ENCODE measurements at places on chromosomes 5 and 9.

- no peak for DNase-seq
Observed at GRCh38 chr5:54113060-54113459, 197.3 kb downstream of the ARL15 start.

DNA sequence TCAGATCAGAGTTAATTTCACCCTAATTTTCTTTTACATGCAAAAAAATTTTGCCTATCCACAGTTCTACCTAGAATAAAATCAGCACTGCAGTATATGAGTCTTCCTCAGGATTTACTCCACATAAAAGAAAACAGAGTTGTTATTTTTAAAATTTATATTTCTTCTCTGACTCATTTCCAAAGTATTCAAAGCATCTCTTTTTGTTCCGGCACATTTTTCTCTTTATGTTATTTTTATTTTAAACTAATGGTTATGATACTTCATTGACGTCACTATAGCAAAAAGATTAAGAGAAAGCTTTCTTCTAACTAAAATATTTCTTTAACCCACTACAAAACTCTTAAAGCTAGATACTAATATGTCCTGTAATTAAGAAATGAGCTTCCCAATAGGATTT, 590.4 kb downstream of the PRELID2 start:
- DNase-seq, result no peak

DNA sequence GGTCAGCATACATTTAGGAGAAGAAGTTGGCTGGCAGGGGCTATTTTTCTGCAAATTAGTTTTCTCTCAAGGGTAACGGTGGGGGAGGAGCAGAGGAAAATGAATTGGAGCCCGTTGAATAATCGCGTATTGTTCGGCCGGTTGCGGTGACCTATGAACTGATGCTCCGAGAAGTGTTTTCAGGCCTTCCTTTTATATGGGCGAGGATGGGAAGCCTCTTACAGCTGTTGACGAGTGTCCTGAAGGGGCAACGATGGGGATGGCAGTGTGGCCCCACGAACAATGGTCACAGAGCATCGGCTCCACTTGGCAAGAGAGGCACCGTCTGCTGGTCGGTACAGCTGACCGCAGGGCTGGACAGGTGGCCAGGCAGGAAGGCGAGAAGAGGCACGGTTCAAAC, 400.7 kb downstream of the ZSWIM6 start:
- DNase-seq, result no peak

DNA sequence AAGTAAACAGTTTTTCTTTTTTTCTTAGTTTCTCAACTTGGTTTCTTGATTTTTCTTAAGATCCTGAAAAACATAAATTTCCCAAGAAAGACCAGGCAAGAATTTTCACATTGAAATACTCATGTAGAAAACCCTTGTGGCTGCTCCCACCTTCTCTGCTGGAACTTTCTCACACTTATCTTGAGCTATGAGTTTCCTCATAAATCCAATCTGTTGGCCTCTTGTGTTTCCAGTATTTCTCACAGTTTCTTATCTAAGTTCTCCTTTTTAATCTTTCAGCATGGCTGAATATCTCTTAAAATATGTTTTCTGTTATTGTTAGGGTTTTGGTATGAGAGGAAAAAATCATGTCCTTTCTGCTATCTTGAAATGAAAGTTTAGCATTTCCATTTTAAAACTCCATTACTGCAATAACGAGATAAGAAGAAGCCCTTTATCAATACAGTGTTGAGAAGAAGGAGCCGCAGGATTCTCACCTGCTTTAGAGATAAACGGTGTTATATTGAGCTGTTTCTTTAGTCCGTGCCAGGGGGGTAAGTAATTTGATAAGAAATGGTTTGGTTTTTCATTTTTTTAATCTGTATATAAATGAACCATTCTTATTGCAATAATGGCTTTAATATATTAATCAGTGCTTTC, 89.3 kb downstream of the ALDH1A1 start:
- no peak for DNase-seq

DNA sequence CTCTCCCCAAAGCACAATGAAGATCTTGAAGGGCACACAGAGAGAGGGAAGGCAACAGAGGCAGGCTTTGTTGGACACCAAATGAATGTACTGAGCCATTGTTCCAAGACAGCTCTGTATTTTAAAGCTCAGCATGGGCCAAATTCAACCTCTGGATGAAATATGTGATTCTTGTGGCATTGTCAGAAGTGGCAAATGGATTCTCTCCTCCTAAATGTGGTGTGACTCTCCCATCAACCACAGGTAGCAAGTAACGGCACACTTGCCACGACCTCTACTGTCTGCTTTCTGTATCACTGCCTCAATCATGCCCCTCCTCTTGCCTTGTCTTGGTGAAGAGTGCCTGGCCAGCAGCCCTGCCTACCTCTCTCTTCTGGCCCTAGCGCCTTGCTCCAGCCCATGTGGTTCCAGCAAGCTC, 6.1 kb upstream of the MOB3B start:
- no peak for DNase-seq

DNA sequence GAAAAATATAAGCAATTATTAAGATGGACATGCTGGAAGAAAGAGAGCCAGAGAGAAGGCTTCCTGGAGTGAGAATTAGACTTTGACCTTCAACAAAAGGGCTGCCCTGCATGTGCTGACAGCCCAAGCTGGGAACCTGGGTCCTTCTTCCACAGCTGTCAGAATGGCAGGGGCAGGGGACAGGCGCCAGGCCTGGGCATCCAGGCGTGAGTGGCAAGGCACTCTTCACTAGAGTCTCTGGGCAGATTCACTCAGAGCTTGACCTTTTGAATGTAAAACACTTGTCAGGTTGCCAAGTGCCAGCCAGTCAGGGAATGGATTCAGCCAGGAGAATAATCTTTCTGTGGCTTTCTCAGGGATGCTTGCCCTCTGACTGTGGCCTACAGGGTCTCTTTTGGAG, 119.1 kb upstream of the CLINT1 start:
- DNase-seq, result no peak

GRCh38 chr9:87562062-87562461, 64.4 kb downstream of the DAPK1 start:
- no peak for DNase-seq

DNA sequence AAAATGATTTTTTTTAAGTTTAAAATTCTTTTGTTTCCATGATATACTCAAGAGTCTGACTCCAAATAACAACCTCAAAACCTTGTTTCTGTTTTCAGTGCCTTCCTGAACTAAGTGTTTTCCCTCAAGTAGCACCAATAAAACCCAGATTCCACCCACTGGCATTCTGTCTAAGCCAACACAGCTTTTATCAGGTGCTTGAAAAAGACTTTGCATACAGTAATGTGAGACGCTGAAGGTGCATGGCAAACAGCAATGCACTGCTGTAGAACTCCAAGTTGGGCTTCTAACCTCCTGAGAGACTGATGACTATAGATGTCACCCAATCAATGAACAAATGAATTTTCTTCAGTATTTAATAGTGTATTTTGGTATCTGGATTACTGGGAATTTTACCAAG, 95.7 kb downstream of the NFIB start:
- DNase-seq, result no peak

DNA sequence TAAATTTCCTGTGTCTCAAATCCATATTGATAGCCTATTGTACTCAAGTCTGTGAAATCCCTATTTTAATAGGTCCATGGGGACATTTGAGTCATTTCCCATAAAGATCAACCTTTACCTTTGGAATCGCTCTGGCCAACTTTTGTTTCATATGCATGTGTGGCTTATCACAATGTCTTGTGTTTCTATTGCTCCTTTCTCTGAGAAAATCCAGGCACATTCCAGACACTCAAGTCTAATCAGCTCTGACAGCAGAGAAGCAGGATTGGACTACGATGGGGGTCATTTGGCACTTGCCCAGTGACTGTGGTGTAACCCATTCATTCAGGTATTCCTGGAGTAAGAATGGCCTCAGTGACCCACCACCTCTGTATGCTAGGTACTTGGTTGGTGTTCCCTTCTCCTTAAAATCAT, 48.4 kb downstream of the ACTBL2 start:
- no peak for DNase-seq

DNA sequence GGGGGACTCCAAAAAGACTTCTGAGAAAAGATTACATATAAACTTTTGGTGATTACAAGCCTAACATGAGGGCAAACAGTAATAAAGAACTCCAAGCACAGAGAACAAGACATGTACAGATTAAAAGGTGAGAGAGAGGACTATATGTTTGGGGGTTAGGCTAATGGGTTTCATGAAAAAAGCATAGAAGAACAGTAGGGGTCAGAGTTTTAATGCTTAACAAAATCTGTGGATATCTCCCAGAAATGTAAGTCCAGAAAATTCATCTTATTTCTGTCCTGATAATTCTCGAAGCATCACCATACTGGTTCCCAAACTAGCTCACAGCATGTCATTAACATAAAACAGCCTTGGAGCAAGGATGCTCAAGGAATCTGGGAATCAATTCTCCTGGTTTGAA, 137.2 kb downstream of the ARRDC3 start:
- DNase-seq, result no peak

DNA sequence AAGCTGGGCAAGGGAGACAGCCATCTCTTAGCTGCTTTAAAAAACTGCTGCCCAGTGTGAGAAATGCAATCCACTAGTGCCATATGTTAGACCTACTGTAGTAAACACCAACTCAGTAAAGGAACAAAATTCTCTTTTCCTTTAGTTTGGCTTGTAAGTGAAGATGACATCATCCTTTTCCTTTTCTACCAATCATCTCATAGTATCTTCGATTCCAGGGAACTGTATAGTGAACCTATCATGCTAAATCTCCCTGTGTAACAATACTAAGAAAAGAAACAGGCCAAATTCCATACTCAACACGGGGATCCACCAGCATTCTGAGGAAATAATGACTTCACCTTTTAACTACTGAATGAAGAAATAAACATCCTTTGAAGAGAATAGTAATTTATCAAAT, 100.1 kb downstream of the RAPGEF6 start:
- no peak for DNase-seq

GRCh38 chr5:150245111-150245789, 44.3 kb downstream of the CAMK2A start:
- no peak for DNase-seq

DNA sequence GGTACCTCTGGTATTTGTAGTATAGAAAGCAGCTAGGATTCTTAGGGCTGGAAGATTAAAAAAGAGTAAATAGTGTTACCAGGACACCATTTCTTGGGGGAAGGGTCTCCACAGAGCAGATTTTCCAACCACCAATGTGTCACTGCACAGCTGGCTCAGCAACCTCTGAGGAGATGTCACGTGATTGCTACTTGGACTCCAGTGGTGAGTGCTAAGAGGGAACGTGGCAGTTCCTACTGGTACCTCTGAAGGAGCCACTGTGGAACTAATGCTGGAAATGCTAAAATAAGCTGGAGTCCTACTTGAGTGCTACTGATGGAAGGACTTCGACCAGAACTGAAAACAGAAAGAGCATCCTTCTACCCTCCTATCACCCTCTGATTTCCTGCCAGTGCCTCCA, 36.1 kb upstream of the SPDL1 start:
- DNase-seq, result no peak

DNA sequence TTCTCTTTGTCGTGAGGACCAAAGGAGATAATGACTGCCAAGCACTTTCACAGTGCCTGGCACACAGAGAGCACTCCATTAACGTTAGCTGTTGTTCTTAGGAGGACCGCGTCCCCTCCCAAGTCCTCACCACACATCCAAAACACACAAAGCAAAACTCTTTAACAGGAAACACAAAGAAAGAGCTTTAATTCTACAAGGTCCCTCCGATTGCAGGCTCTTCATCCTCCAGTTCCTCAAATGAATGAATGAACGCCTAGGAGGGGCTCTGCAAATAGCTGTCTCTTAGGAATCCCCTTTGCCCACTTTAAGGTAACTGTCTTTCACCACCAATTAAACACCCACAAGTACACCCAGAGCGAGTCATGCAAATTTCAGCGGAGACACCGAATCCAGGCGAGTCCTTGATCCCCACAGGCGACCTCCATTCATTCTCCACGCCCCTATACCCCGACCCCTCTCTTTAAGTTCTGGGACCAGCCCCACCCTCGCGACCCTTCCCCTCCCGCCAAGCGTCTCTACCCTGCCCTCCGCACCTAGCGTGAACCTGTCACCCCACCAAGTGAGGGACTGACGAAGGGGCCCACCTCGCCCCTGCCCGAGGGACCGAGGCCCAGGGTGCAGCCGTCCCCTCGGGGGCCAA, 644 bp downstream of the TSC1 start:
- no peak for DNase-seq

GRCh38 chr9:114417511-114417910, 29.7 kb upstream of the AKNA start:
- DNase-seq, result no peak

- DNase-seq, result peak; percentile 73
Observed at GRCh38 chr5:118791926-118792734, 196.2 kb downstream of the DTWD2 start.

GRCh38 chr5:102523541-102524175, 24.9 kb upstream of the SLCO6A1 start:
- no peak for DNase-seq

GRCh38 chr5:75524591-75524990, 12.9 kb downstream of the POLK start:
- no peak for DNase-seq

GRCh38 chr9:70571258-70571657, 156.8 kb upstream of the KLF9 start:
- no peak for DNase-seq

DNA sequence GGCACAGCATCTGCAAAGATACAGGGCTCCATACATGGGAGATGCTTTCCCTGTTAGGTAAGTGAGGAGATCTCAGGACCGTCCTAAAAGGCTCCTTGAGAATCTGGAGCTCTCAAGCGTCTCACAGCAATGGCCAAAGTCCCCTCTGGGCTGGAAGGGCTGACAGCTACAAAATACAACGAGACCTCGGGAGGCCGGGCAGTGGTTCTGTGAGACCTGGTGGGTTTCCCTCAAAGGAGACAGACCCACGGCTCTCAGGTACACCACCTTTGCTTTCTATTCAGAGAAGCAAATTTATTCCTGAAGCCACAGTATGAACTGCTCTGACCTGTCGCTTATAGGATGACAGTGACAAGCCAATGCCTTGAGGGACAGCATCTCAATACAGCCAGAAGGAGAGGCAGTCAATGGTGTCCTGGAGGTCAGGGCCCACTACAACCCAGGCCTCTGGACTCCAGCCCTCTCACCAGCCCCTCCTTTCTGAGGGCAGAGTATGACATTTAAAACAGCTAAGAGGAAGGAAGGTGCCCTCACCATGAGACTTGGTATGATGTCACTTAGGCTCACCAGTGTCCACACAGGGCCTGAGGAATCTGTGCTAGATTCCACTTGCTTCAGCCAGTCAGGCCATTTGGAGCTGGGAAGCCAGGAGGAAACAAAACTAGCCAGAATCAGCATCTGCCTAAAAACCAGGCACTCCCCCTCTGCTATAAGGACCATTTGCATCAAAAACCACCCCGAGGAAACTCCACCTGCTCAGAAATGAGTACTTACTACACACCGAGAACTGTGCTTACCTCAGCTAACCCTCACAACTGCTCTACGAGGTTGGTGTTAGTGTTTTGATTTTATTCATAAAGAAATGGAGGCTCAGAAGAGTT, 86.5 kb upstream of the FSTL4 start:
- DNase-seq, result no peak

DNA sequence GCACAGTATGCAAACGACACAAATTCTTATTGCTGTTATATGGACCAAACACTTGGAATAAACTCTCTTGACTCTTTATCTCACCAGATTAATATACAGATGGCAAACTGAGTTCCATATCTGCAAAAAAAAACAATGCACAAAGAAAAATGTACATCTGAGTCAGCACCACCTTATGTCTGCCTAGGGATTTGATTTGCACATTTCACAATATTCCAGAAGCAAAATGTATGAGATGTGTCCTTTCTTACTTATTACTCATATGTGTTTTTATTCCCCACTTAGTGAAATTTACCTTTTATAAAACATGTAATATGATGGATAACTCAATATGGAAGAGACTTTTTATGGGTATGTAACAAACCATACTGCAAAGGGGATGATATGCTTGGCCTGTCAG, 236.9 kb downstream of the GLIS3 start:
- no peak for DNase-seq

Measured in fibroblast of the conjunctiva (primary cell).